ENCODE measurements at places on chromosomes 13 and 19.

DNA sequence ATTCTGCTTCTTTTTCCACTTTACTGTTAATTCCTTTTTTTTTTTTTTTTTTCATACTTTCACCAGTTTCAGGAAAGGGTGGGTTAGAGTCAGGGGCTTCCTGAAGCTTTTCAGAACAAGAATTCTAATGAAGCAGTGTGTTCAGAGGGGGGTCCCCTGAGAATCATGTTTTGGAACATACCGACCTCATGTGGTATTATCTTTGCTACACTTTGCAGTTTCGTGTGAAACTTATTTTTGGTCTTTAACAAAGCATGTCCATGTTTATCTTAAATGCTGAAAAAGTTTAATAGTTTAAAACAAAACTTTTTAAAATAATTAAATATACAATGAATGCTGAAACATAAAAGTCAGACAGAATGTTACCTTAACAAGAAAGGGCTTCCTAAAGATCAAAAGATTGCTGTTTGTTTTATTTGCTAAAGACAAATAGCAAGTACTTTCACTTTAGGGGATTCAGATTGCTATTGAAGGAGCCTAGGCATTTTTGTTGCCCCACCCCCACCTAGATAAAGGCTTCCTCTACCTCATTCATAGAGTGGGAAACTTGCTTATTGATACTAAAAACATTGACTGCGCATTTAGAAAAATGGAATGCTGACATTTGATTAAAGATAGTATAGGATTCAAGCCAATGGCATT lies 21.1 kb upstream of the POMP start:
- DNase-seq = no peak

DNA sequence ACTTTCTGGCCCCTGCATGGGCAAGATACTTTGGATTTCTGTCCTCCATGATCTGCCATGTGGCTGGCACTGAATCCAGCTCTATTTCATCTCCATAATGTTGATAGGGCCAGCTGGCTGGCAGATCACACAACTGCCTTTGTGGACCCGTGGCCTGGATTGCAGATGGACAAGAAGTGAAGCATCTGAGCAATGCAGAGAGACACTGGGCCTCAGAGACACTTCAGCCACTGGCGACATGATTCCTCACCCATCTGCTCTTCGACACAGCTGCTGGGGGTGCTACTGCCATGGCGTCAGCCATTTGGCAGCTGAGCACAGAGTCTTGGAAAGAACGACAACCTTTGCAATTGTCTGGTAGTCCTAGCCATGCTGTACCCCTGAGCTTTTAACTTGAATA lies 79.5 kb upstream of the MYO16 start:
- no peak for DNase-seq

- DNase-seq = no peak
Measured at GRCh38 chr19:16112778-16113177, 1.1 kb downstream of the RAB8A start.

- no peak for DNase-seq
Measured at GRCh38 chr13:47859165-47859564, 141.9 kb downstream of the SUCLA2 start.

GRCh38 chr13:43422116-43422515 lies 364.7 kb downstream of the ENOX1 start:
- no peak for DNase-seq

- DNase-seq = no peak
Measured at GRCh38 chr13:111952814-111953213, 114.1 kb upstream of the SOX1 start.
